ENCODE measurements at places on chromosomes 7 and 10. TPM values are rescaled to one million over a fixed set of nuclear protein-coding genes. Genes with fewer than 3 reads are reported as not detected.

DNA sequence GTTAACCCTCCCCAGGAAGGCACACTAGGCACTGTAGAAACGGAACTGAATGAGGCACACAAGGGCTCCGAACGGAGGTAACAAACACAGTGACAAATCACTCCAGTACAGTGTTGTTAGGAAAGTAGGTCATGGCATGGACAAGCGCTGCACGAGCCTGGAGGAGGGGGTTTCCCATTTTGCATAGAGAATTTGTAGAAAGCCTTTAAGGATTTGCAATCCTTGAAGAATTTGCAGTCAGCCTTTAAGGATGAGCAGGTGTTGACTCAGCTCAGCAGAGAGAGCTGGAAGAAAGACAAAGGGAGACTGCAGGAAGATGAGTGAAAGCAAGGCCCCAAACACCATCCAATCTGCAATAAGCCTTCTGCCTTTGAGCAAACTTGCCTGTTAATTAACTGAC is 51.1 kb upstream of the PPP1R3C start:
- no peak overlapping the region for H3K27ac ChIP-seq
- no peak for DNase-seq
- H3K27me3 ChIP-seq, result no peaks in the 10 kb centered on the region
- no peaks in the 10 kb centered on the region for H3K4me1 ChIP-seq
- no peak overlapping the region for H3K4me3 ChIP-seq

DNA sequence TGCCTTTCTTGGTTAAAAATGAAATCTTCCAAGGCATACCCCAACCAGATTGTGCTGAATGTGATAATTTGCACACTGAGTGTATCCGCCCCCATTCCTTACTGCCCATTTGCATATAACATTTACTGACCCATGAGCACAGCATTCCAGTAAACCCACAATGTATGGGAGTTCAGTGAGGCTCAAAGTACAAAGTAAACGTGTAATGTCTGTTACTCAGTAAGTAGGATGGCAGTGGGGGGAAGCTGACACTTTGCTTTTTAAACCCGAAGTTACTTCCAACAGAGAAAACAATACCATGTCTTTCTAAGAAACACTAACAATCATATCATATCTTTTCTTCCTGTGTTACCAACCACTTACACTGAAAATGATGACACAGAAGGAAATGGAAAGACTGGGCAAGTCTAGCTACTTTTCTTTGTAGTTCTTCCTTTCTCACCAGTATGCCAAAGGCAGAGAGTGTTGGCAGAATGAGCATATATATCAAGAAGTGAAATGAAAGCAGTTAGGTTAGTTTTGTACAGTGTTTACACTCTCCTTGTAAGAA is 27.1 kb upstream of the SOSTDC1 start:
- no peak overlapping the region for H3K4me3 ChIP-seq
- no peak for DNase-seq
- H3K27me3 ChIP-seq, result no peaks in the 10 kb centered on the region
- H3K4me1 ChIP-seq, result no peaks in the 10 kb centered on the region
- no peaks in the 10 kb centered on the region for H3K36me3 ChIP-seq
- H3K27ac ChIP-seq, result no peak overlapping the region

DNA sequence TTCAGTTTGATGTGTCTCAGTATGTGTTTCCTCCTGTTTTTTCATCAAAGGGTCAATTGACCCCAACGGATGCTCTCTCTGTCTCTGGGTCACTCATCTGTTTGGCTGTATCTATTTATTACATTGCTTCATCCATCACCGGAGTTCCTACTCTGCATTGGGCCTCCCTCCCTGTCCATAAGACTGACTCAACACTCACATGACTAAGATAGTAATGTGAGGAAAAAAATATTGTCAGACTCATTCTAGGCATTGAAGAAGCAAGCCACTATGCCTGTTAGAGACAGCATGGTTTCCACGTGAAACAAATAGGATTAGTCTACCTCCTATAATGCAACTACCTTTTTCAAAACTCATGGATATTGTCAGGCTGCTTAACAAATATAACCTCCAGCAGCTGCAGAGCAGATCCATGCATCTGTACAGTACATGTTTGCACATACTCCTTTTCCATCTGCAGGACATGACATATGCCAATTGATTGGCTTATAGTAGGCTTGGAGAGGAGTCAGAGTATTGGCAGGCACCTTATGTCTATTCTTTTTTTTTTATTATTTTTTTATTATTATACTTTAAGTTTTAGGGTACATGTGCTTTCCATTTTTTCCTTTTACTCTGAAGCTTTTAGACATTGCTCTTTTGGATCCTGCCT is 275.2 kb downstream of the LRRTM3 start:
- H3K4me1 ChIP-seq, result no peaks in the 10 kb centered on the region
- H3K27ac ChIP-seq, result no peak overlapping the region
- H3K27me3 ChIP-seq, result no peaks in the 10 kb centered on the region
- no peak overlapping the region for H3K4me3 ChIP-seq

DNA sequence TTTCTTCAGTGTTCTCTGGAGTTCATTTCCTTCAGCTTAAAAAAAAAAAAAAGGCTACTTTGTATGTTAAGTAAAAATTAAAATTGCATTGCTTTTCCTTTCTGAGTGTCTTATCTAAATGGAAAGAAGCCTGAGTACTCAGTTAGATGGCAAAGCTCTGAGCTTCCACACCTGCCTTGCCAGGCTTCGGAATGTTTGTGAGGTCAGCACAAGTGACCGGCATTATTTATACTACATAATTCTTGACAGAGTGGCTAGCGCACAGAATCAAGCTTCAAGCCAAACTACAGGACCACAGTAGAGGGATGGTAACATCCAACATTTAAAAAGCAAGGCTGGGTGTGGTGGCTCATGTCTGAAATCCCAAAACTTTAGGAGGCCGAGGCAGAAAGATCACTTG is 17.3 kb downstream of the PIP4K2A start:
- no peak overlapping the region for H3K27ac ChIP-seq
- H3K27me3 ChIP-seq, result no peaks in the 10 kb centered on the region
- no peak overlapping the region for H3K4me3 ChIP-seq
- DNase-seq, result no peak

DNA sequence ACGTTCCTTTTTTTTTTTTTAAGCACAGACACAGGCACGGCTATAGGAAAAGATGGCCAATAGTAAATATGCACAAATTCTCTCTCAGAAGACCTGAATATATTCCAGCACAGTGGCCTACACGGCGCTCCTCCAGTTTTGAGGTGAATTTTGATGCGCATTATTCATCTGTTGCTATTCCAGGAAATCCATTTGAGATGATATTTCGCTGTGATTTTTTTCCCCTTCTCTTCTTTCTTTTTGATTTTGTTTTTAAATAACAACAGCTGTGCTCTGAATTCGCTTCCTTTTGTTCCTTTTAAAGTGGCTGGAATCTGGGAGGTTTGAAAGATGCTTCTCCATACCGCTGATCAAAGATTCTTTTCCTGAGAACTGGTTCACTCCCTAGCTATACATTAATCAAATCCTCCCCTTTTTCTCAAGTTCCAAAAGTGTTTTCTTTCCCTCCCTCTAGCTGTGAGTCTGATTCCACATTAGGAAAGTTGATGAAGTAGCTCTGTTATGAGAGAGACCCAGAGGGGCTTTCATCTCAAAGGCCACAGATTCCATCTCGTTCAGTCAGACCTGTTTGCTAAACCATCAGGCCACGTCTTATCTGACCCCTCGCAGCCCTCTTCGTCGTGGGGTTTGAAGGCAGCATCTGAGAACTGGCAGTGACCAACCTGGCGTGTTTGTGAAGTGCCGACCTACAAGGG is 602.7 kb upstream of the NRP1 start:
- H3K36me3 ChIP-seq, result no peaks in the 10 kb centered on the region
- no peaks in the 10 kb centered on the region for H3K27me3 ChIP-seq
- no peak overlapping the region for H3K27ac ChIP-seq

GRCh38 chr7:27586825-27587224 is 75.9 kb downstream of the HIBADH start:
- H3K4me3 ChIP-seq, result no peak overlapping the region
- H3K36me3 ChIP-seq, result no peaks in the 10 kb centered on the region
- no peaks in the 10 kb centered on the region for H3K4me1 ChIP-seq
- H3K27ac ChIP-seq, result no peak overlapping the region
- H3K27me3 ChIP-seq, result no peaks in the 10 kb centered on the region

GRCh38 chr7:17942231-17942630 is 1.9 kb upstream of the SNX13 start:
- H3K36me3 ChIP-seq, result no peaks in the 10 kb centered on the region
- H3K27me3 ChIP-seq, result no peaks in the 10 kb centered on the region
- no peak overlapping the region for H3K4me3 ChIP-seq
- peaks cover 3% of the 10 kb centered on the region for H3K4me1 ChIP-seq
- no peak for DNase-seq

DNA sequence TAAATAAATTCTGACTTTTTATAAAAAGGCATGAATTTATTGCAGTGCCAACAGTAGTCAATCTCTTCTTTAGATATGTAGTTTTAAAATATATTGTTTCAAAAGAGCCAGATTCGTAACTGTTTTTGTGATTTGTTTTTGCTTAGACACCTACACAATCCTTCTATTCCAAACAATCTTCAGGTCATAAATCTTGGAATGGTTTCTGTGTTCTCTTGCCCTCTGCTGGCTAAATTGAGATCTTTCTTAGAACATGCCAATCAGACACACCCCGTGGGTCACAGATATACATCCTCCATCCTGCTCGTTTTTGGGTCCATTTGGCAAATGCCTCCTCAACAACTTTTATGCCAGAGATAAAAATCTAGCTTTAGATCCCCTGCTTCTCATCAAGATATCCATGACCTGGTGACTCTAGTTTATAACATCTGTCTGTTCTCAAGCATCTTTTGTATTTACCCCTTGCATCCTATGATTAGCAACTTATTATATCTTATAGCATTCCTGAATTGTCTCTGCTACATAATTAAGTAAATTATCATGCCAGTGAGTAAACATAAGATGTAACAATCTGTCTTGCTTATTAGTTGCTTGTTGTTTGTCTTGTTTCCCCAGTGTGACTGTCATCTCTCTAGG is 35.3 kb upstream of the IFRD1 start:
- no peak for DNase-seq
- no peak overlapping the region for H3K27ac ChIP-seq
- H3K4me3 ChIP-seq, result no peak overlapping the region
- H3K27me3 ChIP-seq, result no peaks in the 10 kb centered on the region
- no peaks in the 10 kb centered on the region for H3K36me3 ChIP-seq

GRCh38 chr10:69363666-69364065 is 53.1 kb downstream of the TACR2 start:
- H3K27me3 ChIP-seq, result no peaks in the 10 kb centered on the region
- no peaks in the 10 kb centered on the region for H3K36me3 ChIP-seq
- DNase-seq, result no peak
- H3K4me1 ChIP-seq, result peaks cover 31% of the 10 kb centered on the region

The DNAJC12 gene
- 22.7 TPM for total RNA-seq

The RRP12 gene
- total RNA-seq, result 14.9 TPM

- H3K27ac ChIP-seq, result no peak overlapping the region
- no peak for DNase-seq
- no peak overlapping the region for H3K4me3 ChIP-seq
- H3K27me3 ChIP-seq, result no peaks in the 10 kb centered on the region
- no peaks in the 10 kb centered on the region for H3K36me3 ChIP-seq
Measured at GRCh38 chr10:79982861-79983260, 34.0 kb upstream of the SFTPD start.

- H3K4me1 ChIP-seq, result no peaks in the 10 kb centered on the region
- H3K4me3 ChIP-seq, result no peak overlapping the region
- no peaks in the 10 kb centered on the region for H3K27me3 ChIP-seq
- H3K27ac ChIP-seq, result no peak overlapping the region
Measured at GRCh38 chr7:137488038-137488437, 144.5 kb upstream of the PTN start.

The SNCG gene
- total RNA-seq, result 38.5 TPM

DNA sequence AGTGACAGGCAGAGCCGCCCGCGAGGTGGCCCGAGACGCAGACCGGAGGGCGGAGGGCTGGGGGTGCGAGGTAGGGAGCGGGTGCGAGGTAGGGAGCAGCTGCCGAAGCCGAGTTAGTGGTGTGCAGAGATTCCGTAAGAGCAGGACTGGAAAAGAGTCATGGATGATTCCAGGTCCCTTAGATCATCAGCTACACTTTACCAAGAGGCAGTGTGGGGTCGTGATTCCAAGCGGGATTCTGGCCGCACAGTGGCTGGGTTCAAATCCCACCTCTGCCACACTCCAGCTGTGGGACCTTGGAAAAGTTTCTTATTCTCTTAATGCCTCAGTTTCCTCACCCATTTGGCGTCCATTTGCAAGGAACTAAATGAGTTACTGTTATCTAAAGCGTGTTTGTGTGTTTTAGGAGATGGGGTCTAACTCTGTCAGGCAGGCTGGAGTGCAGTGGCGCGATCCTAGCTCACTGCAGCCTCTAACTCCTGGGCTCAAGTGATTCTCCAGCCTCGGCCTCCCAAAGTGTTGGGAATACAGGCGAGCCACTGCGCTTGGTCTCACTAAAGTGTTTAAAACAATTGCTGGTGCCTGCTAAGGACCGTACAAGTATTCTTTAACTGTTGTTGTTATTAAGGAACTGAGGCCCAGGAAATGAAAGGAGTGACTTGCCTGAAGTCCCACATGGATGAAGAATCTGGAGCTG is 1.1 kb downstream of the NDUFB2 start:
- no peaks in the 10 kb centered on the region for H3K27me3 ChIP-seq
- peaks cover 5% of the 10 kb centered on the region for H3K4me1 ChIP-seq
- H3K36me3 ChIP-seq, result no peaks in the 10 kb centered on the region
- H3K4me3 ChIP-seq, result peak overlapping the region; percentile 79
- H3K27ac ChIP-seq, result peak overlapping the region; percentile 93

- DNase-seq, result no peak
- H3K4me1 ChIP-seq, result no peaks in the 10 kb centered on the region
- no peak overlapping the region for H3K4me3 ChIP-seq
- H3K27me3 ChIP-seq, result no peaks in the 10 kb centered on the region
- no peaks in the 10 kb centered on the region for H3K36me3 ChIP-seq
- no peak overlapping the region for H3K27ac ChIP-seq
Measured at GRCh38 chr10:82256275-82256674, 381.3 kb downstream of the NRG3 start.

The OR2A7 gene
- total RNA-seq, result 10.7 TPM

DNA sequence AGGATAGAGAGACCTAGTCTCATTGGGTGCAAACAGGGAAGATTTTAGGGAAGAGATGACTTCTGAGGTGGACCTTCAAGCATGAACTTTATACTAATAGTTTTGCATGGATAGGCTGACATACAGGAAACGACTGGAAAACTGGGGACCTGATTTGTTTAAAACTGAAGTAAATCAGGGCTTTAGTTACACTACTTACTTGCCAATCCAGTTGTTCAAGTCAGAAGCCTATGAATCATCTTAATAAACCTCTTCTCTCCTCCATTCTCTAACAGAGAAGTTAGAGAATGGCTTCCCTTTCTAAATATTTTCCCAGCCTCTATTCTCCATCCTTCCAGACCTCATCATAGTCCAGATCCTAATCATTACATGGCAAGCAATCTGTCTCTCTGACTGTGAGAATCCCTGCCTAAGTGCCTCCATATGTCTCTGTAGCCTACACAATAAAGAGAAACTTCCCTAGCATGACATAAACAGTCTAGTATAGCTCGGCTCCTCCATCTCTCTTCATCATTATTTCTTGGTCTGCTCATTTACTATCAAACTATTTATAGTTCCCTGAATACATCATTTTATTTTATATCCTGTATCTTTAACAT is 55.8 kb downstream of the PRKG1 start:
- no peak overlapping the region for H3K4me3 ChIP-seq
- H3K27me3 ChIP-seq, result no peaks in the 10 kb centered on the region
- no peaks in the 10 kb centered on the region for H3K36me3 ChIP-seq
- no peaks in the 10 kb centered on the region for H3K4me1 ChIP-seq
- no peak overlapping the region for H3K27ac ChIP-seq

All from prostate gland (tissue), 2 donors.